ENCODE measurements at places on chromosomes 1 and 21.

DNA sequence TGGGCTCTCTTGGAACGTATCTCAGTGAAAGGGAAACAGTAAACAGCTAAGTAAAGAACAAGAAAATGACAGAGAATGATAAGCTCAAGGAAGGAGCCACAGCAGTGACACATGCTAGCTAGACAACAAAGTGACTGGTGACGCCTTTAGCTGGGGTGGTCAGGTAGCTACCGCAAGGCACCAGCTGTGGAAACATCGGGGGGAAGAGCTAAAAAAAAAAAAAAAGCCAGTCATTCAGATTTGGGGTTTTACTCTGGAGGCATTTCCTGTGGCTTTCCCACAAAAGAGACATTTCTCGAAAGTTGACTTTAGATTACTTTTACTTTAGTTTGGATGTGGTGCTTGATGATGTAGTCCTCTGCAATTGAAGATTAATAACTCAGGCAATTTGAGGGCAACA, 2.1 kb downstream of the FHAD1 start:
- DNase-seq: no peak

GRCh38 chr1:41427122-41427913, 57.2 kb downstream of the EDN2 start:
- DNase-seq: no peak

DNA sequence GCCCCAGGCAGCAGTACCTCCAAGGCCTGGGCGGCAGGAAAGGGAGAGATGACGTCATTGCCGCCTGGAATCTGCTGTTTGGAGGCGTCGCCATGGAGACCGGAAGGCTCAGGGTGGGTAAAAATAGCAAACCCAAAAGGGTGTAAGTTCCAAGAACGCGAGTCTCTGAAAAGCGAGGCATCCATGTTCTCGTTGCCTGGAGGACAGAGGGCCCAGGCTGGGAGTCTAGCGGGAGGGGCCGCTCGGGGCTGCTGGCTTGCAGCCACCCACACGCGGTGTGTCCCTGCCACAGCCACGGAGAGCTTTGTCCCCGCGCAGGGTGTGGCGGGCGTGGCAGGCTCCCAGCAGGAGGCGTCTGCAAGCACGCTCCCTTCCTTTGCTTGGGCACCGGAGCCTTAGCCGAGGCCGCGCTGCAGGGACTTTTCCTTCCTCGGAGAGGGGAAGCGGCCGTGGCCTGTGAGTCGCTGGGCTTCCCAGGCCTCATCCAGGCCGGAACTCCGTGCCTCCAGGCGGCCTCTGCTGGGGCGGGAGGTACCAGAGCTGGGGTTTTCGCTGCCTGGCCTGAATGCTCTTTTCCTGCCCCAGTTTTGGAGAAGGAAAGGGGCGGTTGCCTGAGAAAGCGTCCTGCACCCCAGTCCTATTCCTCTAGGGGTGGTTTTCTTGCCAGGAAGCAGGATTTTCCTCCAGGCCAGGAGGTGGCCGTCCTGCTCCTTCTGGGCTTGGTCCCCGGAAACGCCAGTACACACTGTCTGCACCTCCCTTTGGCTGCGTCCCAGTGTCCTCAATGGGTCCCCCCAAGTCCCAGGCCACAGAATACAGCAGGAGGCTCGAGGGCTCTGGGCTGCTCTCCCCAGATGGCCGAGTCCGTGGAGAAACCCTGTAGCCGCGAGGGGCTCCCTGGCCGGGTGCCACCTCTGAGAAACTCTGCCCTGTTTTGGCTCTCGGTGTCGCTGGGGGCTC, 15.3 kb upstream of the SKI start:
- DNase-seq: peak; percentile 90

DNA sequence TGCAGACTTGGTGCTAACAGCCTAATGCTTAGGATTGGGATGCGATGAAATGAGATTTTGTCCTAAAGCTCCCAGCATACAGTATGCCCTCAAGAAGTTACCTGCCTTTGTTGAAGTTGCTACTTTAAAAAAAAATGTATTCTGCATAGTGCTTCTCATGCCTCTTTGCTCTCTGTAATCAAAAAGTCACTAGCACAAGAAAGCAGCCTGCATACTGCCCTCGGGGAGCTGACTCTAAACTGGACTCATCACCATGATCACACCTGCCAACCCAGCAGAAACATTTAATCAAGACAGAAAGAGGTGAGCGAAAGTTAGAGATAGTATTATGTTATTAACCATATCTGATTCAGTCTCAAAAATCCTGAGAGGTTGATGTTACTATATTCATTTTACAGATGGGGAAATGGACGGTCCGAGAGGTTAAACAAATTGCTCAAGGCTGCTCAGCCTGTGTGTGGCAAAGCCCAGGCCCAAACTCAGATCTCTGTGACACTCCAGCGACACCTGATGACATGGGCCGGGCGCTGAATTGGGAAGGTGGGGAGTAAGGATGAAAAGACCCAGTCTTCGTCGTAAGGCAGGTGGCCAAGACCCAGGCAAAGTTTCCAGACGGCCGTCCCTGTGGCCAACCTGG, 1.1 kb downstream of the BATF3 start:
- no peak for DNase-seq

DNA sequence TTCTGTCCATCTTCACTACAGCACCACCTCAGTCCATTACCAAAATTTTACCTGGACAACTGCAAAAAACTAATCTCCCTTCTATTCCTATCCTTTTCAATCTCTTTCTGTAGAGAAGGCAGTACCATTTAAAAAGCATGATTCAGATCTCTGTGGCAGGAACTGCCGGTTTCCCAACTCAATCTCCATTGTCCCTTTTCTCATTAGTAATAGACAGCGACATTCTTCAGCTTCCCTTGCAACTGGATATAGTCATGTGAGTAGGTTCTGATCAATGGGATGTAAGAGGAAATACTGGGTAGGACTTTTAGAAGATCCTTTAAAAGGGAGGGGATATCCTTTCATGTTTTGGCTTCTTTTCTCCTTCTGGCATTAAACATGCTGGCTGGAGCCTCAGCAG, 74.9 kb downstream of the ADCY10 start:
- no peak for DNase-seq

- DNase-seq: no peak
Observed at GRCh38 chr1:56630786-56631185, 14.3 kb upstream of the PRKAA2 start.

GRCh38 chr1:18266391-18266790, 158.8 kb downstream of the IGSF21 start:
- DNase-seq: no peak

GRCh38 chr1:24047110-24047477, 64.8 kb downstream of the MYOM3 start:
- DNase-seq: no peak

- no peak for DNase-seq
Observed at GRCh38 chr21:45436351-45437065, 31.5 kb downstream of the COL18A1 start.

DNA sequence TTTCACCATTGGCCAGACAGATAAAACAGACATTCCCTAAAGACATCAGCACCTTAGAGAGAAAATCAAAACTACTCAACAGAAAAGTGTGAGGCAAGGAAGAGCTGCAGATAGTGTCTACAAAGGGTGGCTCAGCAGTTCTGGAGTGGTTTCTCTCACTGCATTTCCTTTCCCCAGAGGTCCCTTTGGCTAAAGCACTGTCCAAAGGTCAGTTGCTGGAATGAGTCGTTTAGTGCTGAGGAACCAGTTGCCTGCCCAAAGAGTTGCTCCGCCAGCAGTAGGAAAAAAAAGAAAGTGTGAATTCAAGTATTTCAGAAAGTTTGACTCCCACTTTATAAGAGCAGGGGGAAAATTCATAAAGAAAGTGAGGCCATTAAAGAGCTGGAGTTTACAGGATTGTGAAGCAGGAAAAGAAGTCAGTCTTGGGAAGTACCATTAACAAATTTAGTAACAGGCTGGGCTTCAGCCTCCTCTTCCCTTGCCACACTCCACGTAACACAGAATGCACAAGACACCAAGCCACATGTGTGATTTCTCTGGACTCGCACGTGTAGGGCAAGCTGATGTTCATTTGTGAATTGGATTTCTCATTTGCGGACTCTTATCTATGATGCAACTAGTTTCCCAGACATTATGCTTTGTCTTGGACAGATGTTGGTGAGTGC, 122.2 kb downstream of the RUNX1 start:
- DNase-seq: no peak
